Cerebellar nuclear complex (tissue), 1 donor: ENCODE measurements at places on chromosomes 7 and 10.

- no peak for DNase-seq
Measured at GRCh38 chr7:7276161-7276560, 93.8 kb downstream of the C1GALT1 start.

GRCh38 chr10:127802531-127803095 lies 65.6 kb downstream of the FOXI2 start:
- DNase-seq, result no peak

- no peak for DNase-seq
Measured at GRCh38 chr10:117249493-117250093, 8.7 kb downstream of the SLC18A2 start.

- no peak for DNase-seq
Measured at GRCh38 chr7:24059775-24060174, 224.2 kb upstream of the NPY start.

DNA sequence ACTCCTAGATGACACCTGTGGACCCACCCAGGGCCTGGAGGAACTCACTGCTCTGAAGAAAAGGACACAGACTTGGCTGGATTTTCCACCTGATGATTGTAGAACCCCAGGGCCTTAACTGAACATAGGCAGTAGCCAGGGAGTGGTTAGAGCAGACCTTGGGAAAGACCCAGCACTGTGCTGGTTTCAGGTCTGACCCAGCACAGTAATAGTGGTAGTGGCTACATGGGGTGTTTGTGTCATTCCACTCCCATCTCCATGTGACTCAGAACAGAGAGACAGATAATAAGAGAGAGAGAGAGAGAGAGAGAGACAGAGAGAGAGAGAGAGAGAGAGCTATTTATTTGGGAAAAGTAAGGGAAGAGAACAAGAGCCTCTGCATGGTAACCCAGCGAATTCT lies 239.1 kb upstream of the MEOX2 start:
- DNase-seq, result no peak

- no peak for DNase-seq
Measured at GRCh38 chr10:70378122-70378521, 4.3 kb downstream of the LRRC20 start.

DNA sequence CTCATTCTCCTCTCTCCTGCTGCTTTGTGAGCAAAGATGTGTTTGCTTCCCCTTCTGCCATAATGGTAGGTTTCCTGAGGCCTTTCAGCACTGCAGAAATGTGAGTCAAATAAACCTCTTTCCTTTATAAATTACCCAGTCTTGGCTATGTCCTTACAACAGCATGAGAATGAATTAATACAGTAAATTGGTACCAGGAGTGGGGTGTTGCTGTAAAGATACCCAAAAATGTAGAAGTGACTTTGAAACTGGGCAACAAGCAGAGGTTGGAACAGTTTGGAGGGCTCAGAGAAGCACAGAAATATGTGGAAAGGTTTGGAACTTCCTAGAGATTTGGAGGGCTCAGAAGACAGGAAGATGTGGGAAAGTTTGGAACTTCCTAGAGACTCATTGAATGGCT lies 388.7 kb upstream of the GHITM start:
- no peak for DNase-seq

- no peak for DNase-seq
Measured at GRCh38 chr10:43160046-43160920, 22.0 kb downstream of the CSGALNACT2 start.

DNA sequence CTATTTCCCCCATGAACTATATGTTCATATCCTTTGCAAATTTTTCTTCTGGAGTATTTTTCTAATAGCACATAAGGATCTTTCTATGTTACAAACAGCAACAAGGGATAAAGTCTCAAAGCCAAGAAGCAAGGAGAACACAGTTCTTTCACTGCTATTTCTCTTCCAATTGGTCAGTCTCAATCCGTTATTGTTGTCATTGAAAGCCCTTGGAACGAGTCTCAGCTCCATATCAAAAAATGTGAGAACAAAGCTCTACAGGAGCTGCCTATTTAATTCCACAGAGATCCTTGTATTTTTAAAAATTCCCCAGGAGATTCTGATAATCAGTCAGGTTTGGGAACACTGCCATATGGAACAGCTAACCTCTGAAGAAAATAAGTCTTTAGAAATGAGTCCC lies 15.7 kb downstream of the SLC35B4 start:
- DNase-seq, result no peak

DNA sequence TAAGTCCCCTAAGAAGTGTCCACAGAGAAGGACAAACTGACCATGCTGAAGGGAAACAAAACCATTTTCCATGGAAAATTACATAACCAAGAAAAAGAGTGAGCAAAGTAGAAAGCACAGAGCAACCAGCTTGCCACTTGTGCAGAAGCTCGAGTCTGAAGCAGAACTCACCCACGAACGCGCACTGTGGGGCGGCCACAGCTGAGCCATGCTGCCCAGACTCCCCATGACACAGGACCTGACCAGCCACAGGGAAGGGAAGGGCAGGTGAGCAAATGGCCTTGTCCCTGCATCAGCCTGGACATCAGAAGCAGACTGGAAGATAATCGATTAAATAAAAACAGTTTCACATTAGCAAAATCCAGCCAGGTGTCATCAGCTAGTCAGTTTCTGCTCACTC lies 95.7 kb downstream of the TCERG1L start:
- no peak for DNase-seq

DNA sequence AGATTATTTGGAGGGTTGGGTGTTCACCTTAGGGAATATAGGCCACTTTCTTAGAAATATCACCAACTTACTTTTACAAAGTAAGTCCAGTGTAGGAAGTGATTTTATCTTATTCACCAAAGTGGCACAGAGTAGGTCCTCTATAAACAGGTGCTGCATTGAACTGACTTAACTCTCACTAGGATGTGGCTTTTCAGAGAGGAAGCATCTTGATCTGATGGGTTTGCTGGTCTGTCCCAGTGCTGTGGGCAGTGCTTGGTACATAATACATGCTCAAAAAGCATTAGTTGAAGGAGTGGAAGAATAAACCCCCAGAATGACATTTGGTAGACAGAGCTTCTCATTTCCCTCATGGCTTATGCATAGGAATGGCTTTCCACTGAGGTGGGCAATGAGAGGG lies 334.7 kb downstream of the LRMDA start:
- no peak for DNase-seq

GRCh38 chr7:39219869-39220268 lies 242.2 kb downstream of the POU6F2 start:
- DNase-seq, result no peak

DNA sequence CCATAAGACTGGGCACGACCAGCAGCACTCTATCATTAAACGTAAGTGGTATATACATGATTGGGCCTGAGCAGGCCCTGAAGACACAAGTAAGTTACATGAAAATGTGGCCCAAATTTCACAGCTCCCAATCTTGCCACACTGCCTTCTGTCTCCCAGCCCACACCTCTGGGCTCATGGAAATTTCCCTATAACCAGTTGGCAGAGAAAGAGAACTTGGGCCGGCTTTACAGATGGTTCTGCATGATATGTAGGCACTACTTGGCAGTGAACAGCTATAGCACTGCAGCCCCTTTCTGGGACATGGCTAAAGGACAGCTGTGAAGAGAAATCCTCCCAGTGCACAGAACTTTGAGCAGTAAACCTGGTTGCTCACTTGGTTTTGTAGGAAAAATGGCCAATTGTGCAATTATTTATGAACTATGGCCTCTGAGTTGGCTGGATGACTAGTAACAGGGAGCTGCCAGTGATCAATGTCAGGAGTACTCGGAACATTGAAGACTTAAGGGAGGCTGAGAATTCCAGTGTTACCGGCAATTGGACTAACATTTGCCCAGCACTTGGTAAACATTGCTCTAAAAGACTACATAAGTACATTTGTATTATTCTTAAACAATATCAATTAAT lies 1006.6 kb upstream of the LRRN3 start:
- DNase-seq, result no peak

DNA sequence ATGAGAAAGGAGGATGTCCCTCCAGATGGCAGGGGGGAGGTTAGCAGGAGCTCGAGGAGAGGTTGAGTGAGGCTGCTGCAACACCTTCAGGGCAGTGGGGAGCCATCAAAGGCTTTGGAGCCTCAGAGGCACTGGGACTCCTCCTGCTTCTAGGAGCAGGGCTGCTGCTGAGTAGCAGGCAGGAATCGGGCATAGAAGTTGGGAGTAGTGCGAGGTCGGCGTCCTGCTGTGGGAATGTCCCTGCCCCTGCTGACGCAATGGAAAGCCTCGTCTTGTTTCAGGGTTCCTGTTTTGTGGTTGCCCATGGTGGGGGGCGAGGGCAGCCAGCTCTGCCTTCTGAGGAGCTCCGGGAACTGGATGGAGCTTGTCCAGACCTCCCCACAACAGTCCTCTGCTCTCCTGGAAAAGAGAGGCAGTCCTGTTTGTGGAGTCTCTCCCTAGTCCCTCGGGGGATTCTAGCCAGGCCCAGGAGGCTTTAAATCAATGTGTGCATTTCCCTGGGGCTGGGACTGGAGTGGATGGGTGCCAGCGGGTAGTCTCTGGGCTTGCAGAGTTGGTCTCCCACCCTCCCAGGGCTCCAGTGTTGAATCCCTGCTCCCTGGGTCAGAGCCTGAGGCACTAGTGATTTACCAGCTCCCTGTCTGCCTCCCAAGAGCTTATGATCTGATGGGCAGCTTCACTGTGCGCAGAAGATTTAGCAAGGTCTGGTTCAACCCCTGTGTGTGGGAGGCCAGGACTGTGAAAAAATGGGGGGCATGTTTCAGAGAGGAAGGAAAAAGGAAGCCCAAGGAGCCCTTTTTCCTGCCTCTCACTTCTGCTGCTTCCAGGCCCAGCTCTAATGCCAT lies 98.7 kb upstream of the PPIF start:
- DNase-seq, result no peak

DNA sequence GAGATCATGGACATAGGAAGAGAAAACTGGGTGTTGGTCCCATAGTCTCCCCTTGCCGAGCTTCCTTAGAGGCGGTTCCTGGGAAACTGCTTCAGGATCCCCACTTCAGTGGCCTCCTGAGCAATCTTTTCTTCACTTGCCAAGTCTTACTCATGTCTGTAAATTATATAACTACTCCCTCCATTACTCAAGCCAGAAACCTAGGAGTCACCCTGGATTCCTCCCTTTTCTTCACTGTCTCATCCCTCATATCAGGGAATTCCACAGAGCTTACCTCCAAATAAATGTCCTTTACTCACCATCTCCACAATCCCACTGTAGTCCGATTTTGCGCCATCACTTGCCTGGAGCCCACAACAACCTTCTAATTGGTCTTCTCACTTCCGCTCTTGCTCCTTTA lies 29.1 kb upstream of the TRUB1 start:
- DNase-seq, result no peak

DNA sequence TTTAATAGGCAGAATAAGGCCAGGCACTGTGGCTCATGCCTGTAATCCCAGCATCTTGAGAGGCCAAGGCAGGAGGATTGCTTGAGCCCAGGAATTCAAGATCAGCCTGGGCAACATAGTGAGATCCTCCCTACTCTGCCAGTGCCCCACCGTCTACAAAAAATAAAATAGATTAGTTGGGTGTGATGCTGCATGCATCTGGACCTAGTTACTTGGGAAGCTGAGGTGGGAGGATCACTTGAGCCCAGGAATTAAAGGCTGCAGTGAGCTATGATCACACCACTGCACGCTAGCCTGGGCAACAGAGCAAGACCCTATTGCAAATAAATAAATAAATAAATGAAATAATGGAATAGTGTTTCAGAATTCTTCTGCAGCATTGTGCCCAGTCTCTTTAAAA lies 16.2 kb downstream of the FAM200A start:
- DNase-seq, result no peak

- no peak for DNase-seq
Measured at GRCh38 chr10:13585195-13585751, 1.5 kb upstream of the PRPF18 start.

- DNase-seq, result no peak
Measured at GRCh38 chr10:103676851-103677417, 178.4 kb downstream of the SH3PXD2A start.

- no peak for DNase-seq
Measured at GRCh38 chr7:118129041-118129795, 54.7 kb upstream of the LSM8 start.

GRCh38 chr7:16989811-16990413 lies 108.1 kb upstream of the AGR3 start:
- no peak for DNase-seq

DNA sequence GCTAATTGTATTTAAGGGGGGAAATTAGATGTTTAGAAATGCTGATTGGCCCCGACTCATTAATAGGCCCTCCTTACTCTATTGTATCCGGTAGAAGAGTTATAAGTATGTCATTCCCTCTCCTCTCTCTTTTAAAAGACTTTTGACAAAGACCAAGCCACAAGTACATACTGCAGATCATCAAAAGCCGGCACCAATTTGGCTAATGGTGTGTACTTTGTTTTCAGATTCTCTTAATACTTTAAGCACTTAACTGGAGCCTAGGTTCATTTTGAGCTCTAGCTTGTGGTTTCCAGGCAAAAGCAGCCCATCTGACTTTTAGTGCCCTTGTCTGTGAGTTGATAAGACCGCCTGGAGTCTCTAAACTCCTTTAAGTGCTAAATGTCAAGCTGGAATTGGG lies 210.0 kb upstream of the LYZL1 start:
- DNase-seq, result no peak

- DNase-seq, result no peak
Measured at GRCh38 chr10:46225597-46225996, 61.2 kb upstream of the ANTXRL start.

- DNase-seq, result no peak
Measured at GRCh38 chr7:133061792-133062191, 20.1 kb downstream of the CHCHD3 start.

GRCh38 chr7:4683043-4683883 lies 1.2 kb downstream of the FOXK1 start:
- no peak for DNase-seq

- DNase-seq, result no peak
Measured at GRCh38 chr7:67843615-67844014, 847.0 kb downstream of the TYW1 start.

- no peak for DNase-seq
Measured at GRCh38 chr7:20085086-20085485, 132.1 kb downstream of the MACC1 start.

GRCh38 chr10:80580638-80581468 lies 43.2 kb downstream of the SH2D4B start:
- DNase-seq, result no peak

DNA sequence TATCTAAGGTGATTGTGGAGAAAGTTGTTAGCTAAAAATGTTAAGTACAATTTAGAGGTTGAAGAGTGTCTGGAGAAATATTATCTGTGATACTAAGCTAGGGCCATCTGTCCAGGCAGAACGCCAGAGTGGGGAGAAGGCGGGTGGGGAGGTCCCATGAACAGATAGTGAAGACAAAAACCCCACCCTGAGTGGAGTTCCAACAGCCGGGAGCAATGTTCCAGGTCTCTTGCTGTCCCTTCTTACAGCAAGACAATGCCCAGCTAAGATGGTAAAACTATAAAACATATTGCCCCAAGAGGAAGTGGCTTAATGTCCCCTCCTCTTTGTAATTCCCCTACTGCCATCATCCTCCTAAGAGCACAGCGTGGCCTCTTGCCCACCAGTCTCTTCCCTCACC lies 10.4 kb upstream of the IL15RA start:
- DNase-seq, result no peak
